Hindlimb muscle (tissue), 1 donor: ENCODE measurements at places on chromosomes 5 and 9. TPM values are rescaled to one million over a fixed set of nuclear protein-coding genes. Genes with fewer than 3 reads are reported as not detected.

DNA sequence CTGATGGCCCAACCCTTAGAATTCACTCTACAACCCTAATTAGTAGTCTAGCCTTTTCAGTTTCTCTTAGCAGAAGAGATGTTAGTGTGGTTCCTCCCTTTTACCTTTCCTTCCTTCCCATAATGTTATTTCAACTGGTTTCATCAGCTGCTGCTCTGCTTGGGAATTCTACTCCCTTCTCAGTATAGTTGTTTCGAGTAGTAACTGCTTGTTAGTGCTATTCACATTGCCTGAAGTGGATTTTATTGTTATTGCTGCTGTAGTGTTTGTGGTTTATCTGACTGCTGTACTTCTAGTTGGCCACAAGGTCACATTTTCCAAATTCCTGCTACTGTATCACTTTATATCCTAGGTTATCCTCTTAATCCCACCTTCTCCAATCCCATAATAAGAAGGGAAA lies 29.7 kb downstream of the SMIM15 start:
- DNase-seq: no peak

DNA sequence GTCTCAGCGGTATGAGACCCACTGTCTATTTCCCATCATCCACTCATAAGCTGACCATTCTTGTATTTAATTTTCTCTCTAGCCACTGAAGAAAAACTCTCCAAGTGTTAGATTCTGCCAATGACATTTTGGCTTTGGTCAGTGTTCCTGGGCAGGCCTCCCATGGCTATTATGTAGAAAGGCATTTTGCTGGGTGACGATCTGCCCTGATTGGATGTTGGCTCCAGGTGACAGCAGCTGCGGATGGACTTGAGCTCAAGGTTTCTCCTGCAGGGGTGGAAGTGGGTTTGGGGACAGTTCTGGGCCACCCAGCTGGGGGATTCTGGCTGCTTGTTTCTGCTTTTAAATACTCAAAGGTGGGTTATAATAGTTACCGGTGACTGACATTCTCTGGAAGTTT lies 31.6 kb downstream of the ACSL6 start:
- DNase-seq: no peak

Gene GPR21
- polyA plus RNA-seq: 0.39 TPM

DNA sequence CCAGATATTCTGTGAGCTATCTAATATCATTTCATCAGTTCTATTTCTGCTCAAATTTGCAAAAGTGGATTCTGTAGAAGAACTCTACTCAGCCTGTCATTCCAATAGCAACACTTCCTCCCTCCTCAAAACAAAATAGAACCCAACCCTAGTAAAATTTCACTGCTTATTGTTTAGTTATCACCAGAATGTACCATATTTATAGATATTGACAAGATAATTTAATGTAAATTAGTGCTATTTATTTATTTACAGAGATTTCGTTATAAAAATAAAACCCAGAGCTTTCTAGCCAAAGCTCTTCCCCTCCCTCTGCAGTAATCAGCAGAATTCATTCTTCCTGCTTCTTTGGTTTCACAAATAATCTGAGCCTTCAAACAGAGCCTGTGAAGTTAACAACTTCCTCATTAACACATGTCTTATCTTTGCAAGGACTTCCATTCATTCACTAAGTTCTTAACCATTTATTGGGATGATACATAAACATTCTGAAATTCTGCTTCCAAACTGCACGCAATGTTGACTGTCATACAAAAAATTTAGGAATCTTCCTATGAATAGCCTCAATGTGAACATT lies 73.7 kb upstream of the PJA2 start:
- no peak for DNase-seq

Gene ALDOB
- 0.35 TPM for polyA plus RNA-seq

Gene TCF7
- polyA plus RNA-seq: 2.3 TPM
